ENCODE measurements at places on chromosomes 2 and 18.

- no peak for DNase-seq
Observed at GRCh38 chr2:120629241-120629895, 106.3 kb upstream of the GLI2 start.

GRCh38 chr2:18273205-18273604, 287.2 kb downstream of the RDH14 start:
- no peak for DNase-seq

- no peak for DNase-seq
Observed at GRCh38 chr2:46471-47345, at the start of gene FAM110C. Gene FAM110C (minus strand): TSS chr2:46505. CDS start chr2:46385, 120 bp downstream.

GRCh38 chr2:210860276-210860675, 303.9 kb downstream of the CPS1 start:
- DNase-seq = no peak

- DNase-seq = no peak
Observed at GRCh38 chr2:129881786-129882396, 97.6 kb upstream of the RAB6C start.

- DNase-seq = no peak
Observed at GRCh38 chr2:216769626-216770025, 74.3 kb upstream of the IGFBP5 start.

DNA sequence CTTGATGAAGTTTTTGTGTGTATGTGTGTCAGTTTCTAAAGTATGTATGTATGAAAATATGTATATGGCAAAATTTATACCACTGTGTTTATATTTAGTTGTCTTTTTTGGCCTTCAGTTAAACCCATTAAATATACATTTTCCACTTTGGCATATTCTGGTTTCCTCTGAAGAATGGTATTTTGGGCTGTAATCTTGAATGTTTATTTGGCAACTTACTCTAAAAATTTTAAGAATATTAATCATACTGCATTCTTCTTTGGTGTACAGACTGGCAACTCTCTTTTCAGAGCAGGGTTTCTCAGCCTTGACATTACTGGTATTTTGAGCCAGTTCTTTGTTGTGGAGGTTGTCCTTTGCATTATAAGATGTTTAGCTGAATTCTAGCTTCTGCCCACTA, 27.9 kb upstream of the CCBE1 start:
- DNase-seq = no peak

DNA sequence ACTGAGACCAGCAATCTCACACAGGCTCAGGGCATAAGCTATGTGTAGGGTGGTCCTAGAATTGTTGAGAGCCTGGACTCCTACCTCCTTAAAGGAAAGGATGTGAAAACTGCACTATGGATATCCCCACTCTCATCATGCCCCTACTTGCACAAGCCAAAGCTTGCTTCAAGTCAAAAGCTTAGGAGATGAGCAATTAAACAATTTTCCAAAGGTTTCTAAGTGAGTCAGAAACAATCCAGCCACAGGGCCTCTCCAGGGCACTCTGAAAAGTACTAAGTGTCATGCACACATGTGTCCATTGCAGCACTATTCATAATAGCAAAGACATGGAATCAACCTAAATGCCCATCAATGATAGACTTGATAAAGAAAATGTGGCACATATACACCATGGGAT, 215.4 kb downstream of the AFF3 start:
- no peak for DNase-seq

DNA sequence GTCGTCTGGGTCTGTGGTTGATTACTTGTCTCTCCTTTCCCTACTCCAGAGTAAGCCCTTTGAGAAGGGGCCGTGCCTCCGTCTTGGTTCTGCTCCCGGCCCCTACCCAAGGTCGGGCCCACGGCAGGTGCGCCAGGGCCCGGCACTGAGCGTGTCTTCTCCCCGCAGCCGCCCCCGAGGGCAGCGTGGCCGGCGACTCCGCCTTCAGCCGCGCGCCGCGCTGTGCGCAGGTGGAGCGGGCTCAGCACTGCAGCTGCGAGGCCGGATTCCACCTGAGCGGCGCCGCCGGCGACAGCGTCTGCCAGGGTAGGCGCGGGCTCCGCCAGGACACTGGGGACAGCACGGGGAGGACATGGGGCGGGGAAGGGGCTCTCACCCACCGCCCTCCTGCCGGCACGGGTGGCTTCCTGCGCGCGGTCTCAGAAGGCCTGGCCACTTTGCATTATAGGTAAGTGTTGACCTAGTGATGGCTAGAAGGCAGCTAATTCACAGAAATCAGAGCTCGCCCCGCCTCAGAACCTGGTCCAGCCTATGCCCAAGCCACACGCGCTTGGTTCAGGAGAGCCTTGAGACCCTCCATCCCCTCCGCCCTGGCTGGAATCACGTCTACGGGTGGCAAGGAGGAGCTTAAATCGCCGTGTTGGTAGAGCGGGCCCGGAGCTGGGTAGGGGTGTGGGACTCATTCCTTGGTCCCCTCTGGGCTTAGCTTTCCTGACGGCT, 43.5 kb downstream of the FBLN7 start:
- DNase-seq = peak; percentile 13

DNA sequence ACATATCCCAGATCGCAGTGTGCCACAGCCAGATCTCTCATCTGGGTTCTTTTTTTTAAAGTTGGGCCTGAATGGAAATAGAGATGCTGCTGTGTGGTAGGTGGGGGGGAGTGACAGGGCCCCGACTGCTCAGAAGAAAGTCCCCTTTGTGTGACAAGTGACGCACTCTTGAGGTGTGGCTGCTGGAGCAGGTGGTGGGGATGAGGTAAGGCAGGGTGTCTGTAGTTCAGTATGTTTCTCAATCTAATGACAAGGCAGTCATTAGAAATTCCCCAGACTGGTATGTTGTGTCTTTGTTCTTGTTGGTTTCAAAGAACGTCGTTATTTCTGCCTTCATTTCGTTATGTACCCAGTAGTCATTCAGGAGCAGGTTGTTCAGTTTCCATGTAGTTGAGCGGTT, 128.8 kb upstream of the TACR1 start:
- DNase-seq = no peak

DNA sequence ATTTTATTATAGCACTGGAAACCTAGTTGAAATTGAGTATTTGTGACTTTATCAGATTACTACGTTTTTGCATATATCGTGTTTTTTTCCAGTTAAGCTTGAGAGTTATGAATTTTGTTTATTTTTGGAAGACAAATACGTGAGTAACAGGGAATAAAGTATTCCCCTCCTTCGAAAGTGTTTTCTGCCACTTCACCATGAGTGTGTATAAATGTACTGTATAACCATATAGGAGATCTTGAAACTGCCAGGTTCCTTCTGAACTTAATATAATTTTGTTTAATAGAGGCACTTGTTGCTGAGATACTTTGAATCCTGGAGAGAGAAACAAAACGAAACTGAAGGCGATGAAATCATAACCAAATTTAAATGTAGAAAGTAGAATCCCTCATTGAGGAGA, 1004.4 kb upstream of the ZEB2 start:
- no peak for DNase-seq

DNA sequence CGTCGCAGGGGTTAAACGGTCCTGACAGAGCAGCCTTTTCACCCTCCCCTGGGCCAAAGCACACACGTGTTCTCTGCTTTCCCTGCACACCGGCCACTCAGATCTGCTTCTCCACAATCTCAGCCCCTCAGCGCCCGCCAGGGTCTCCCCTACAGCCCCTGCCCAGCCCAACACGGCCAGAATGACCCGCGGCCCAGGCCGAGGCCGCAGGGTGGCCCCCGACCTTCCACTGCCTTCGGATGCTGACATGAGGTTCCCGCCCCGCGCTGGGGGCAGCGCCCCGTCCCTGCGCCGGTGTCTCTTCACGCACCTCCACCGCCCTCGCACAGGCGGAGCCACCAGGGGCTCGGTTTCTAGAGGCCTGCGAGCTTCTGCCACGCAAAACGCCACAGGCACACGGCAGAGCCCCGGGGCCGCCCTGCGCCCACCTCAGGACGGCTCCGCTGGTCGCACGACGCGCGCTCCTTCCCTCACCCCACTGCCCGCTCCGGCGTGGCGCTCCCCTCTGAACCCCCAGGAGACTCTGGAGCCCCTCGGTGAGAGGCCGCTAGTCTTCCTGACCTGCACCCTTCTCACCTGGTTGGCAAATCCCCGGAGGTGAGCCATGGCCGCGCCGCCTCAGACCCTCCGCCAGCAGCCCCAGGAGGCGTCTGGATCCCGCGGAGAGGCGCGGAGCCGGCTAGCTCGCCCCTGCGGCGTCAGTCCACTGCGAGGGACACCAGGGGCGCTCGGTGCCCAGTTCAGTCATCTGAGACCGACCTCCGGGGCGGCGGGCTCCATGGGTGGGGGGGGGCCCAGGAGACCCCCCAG, 749 bp downstream of the STK25 start:
- no peak for DNase-seq

DNA sequence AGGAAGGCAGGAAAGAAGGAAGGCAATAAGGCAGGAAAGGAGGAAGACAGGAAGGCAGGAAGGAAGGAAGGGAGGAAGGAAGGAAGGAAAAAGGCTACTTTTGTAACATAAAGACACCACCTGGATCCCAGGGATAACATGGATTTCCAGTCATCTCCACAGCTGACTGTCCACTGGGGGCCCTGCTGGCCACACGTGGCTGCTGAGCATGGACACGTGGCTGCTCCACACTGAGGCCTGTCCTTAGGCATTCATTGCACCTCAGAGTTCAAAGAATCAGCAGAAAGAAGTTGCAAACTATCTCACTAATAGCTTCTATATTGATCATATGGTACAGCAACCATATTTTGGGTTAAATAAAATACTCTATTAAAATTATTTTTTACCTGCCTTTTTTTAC, 130.2 kb upstream of the SALL3 start:
- DNase-seq = no peak

DNA sequence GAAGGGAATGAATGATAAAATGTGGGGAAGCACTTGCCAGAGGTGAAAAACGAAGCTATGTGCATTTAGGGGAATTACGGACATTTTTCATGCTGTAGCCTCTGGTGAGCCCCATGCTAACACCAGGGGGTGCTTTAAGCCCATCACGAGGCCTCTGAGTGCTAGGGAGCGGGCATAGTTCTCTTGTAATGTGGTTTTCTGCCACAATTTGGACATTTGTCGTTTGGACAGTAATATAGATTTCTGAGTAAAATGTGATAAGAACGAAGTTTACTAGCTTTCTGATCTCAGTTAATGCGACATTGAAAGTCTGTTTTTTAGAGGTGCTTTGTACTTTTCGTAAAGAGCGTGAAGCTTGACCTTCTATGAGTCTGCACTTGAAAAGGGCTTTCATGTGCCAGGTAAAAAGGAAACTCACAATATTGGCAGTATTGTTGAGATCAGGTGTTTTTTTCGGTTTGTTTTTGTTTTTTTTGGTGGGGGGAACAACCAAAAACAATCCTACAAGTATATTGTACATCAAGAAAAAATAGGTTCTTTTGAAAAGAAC, 50.6 kb downstream of the TRAF3IP1 start:
- peak; percentile 11 for DNase-seq

- DNase-seq = no peak
Observed at GRCh38 chr18:37247497-37248161, 318.0 kb downstream of the CELF4 start.

DNA sequence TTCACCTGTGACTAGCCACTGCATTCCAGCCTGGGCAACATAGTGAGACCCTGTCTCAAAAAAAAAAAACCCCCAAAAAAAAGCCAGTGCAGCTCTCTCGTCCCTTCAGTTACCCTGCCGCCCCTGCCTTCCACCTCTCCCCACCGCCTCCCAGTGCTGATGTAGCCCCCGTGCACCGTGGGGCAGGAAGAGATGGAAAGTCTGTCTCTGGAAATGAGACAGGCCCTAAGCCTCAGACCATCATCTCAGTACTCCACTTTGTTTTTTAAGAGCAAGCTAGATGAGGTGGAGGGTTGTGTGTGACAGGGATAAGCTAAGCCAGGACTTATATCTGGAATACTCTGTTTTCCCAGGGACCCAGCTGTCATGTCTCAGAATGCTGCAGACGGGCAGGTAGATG, 32.0 kb downstream of the MERTK start:
- no peak for DNase-seq

GRCh38 chr2:37601569-37601968, 69.9 kb downstream of the CDC42EP3 start:
- no peak for DNase-seq

- DNase-seq = no peak
Observed at GRCh38 chr2:65364986-65365733, 67.2 kb downstream of the SPRED2 start.

DNA sequence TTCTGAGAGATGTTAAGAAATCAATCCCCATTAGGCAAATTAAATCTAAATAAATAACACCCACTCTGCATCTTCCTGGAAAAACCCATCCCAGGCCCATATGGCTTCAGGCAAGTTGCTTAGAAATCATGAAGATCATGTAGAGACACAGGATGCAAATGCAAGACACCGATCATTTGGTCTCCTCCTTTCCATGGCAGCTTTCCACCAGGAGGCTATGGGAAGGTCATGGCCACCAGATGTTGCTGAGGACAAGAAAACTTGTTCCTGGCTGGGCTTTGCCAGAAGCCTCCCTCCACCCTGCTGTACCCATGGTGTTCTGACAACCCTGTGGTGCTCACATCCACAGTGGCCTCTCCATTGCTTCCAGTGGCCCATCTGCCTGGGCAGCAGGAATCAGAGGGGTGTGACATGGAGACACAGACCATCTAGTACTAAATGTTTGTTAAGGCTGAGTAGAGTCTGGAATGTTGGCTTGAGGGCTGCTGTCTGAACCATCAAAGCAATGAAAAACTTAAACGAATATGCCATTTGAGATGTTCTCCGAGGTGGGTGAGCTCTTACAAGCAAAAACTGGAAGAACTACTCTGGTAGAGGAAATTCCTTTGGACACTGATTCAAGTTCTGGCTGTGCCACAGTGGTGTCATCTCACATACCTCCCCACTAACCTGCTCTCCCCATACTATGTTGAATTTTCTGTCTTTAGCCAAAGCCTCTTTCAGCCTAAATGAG, 293.2 kb downstream of the TNS1 start:
- DNase-seq = no peak

DNA sequence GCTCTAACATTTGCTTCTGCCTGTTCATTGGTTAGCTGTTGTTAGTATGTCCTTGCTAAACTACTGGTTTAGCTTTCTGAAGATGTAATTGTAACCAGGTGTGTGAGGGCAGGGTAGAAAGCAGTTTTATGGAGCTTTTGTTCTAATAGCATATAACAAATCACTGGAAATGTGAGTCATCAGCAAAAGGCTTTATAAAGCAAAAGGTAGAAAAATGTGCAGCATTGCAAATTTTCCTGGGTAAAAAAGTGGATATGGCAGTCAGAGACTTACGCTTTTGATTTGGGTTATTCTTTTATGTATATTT, 85.3 kb downstream of the ZNF407 start:
- DNase-seq = no peak

DNA sequence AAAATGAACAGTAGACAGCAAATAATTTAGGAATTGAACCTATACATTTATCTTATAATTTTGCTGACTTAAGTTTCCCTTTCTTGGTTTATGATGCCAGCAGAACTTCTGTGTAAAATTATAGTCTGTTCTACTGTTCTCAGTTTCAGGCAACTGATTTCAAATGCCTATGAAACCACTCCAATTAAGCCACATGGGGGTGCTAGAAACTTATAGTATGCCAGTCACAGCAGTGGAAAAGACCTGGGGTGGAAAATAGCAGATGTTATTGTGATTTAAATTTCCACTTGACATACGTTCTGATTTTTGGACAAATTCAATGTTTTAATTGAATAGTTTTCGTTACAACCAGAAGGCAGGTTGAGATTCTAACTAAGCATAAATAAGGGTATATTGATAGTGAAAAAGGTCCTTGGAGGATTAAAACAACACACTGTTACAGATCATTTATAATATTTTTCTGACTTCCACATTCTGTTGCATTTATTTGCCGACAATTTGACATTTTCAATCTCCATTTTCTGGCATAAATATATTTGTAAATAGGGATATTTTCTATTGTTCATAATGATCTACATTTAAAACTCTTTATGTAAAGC, 61.4 kb downstream of the CPS1 start:
- peak; percentile 25 for DNase-seq
